ENCODE measurements at places on chromosomes 2 and 18. TPM values are rescaled to one million over a fixed set of nuclear protein-coding genes. Genes with fewer than 3 reads are reported as not detected.

GRCh38 chr2:162113776-162114168, 38.3 kb downstream of the GCG start:
- DNase-seq, result no peak

DNA sequence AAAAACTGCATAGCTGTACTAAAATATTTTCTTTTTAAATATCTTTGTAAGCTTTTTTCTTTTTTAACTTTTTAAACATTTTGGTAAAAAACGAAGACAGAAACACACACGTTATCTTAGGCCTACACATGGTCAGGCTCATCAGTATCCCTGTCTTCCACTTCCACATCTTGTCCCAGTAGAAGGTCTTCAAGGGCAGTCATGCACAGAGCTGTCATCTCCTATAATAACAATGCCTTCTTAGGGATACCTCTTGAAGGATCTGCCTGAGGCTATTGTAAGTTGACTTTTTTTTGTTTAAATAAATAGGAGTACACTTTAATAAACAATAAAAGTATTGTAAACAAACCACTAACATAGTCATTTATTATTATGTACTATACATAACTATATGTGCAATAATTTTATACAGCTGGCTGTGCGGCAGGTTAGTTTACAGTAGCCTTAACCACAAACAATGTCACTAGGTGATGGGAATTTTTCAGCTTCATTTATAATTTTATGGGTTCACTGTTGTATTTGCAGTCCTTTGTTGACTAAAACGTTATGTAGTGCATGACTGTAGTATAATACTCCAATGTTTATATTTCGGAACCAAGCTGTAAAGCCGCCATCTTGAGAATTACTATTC, 124.4 kb downstream of the MAP4K4 start:
- DNase-seq, result no peak

- no peak for DNase-seq
Observed at GRCh38 chr2:13694673-13695072, 937.8 kb upstream of the LRATD1 start.

DNA sequence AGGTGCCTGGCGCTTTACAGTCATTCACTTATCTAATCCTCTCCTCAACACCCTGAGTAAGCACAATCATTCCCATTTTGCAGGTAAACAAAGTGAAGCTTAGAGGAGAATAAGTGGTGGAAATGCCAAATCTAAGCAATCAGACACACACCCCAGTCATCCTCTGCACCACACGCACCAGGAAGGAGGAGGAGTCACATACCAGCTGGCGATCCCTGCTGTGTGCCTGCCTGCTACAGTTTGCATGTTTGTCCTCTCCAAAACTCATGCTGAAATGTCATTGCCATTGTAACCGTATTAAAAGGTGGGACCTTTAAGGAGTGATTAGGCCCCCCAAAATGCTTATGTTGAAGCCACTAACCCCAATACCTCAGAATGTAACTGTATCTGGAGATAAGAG, 93.7 kb downstream of the LOXHD1 start:
- no peak for DNase-seq

DNA sequence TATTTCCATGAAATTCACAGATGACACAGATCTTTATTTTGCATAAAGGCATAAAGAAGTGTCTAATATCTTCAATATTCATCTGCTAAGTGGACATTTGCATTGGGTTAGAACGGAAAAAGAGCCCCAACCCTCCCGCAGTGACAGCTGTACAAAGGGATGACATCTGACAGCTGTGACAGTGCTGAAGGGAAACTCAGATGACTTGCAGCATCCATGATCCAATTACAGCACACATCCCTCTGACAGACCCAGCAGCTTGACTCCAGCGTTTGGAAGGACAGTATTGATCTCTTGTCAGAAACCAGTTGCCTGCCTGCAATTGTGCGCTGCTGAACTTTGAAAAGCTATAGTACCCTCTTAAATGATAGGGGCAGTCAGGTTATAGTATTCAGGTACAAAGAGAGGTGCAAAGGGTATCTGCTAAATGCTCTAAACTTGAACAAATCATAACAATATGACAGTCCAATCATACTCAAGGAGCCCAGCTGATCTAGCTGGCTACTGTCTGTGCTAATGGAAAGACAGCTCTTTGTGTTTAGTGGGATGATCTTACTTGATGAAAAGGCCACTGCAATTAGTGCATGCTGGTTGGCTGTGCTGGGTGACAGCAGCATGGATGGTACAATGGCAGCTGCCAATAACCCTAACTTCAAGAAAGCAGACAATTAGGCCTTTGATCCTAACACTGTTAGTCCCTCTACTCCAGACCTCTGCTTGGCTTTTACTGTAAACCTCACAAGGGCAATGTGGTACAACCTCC, 599.2 kb downstream of the NR4A2 start:
- DNase-seq, result no peak

DNA sequence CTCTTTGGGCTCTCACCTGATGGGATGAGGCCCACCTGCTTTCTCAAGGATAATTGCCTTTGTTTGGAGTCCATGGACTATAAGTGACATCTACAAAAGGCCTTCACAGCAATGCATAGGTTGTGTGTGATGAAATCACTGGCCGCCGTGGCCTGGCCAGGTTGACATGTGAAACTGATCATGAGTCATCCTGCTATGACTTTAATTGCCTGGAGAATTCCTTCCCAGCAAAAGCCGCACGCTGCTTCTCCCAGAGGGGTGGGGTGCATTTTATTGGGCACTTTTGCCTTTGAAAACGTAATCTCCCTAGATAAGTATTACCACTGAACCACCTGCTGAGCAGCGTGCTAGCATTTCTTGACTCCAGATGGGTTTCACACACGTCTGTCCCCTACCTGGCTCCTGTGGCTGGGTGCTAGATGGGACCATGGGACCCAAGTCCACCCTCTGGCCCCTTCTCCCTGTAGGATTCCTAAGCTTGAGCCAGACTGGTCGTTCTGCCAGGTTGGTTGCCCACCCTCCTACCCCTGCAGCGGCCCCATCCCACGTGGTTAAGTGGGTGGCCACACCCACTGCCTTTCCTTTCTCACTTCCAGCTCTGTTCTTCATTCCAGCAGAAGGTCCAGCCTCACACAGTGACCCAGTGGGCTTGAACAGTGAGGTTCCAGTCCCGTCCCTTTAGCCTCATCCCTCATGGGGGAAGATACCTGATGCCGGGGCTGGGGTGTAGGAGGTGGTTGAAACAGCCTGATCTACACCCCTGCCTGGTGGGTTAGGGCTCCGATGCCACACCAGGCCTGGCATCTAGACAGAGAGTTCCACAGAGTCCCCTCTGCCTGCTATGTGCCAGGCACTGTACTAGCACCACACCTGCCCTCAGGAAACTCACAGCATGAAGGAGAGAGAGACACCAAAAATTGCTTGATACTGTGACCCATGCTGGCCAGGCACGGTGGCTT, 89.6 kb downstream of the GBX2 start:
- DNase-seq, result no peak

STK25 gene
- 92.8 TPM for total RNA-seq

C18orf54 gene
- total RNA-seq, result 0.46 TPM
